T-helper 1 cell (primary cell): ENCODE measurements at places on chromosomes 5 and 9.

DNA sequence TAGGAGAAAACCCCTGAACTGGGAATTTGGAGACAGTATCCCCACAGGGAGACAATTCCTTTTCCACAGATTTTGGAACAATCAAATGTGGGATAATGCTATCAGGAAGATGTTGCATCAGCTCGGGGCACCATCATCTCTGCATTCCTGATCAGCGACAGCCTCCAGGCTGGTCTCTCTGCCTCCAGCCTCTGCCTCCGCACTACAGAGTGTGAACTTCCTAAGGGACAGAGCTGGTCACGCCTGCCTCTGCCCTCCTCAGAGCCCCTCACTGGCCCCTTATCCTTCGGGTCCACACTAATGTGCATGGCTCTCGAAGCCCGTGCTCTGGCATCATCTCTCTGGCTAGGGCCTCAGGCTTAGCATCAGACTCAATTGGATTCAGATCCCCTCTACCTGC is 8.6 kb downstream of the FOXI1 start:
- DNase-seq = no peak

- DNase-seq = no peak
These were observed 523.8 kb downstream of the RASEF start for GRCh38 chr9:82539146-82539545.

- DNase-seq = no peak
These were observed 2371.7 kb upstream of the C9orf72 start for GRCh38 chr9:29945012-29945411.

DNA sequence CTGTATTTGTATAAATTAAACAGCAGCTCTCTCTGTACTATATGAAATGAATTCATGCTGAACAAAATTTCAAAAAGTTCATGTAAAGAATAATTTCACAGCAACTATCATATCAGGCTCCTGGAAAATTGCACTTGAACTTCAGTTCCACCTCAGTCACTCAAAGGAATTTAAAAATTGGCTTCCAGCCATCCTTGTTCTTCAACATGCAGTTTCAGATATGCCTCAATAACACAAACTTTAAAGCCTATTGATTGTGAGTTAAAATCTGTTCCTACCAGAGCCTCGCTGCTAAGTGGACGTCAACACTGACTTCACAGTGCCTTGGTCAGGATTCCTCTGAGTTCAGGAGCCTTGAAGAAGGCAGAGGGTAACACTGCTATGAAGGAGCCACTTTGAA is 418.7 kb upstream of the WWC1 start:
- DNase-seq = no peak

DNA sequence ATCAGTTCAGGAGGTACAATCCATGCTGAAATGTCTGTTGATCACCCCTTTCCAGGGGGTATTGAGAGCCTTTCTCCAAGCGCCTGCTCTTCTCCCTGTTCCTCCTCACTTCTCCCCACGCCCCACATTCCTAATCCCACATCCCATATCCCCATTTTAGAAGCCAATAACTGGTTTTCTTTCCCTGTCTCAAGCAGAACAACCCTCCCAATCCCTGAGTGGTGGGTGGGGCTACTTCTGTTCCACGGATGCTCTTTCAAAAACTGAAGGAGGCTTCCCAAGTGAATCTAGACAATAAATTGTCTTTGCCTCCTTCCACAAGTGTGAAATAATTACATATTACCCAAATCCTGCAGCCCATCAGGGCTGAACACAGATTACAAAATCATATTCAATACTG is 77.0 kb upstream of the SEMA6A start:
- DNase-seq = no peak

GRCh38 chr9:34490360-34490759 is 31.8 kb downstream of the DNAI1 start:
- DNase-seq = no peak

- DNase-seq = no peak
These were observed 56.3 kb downstream of the ST8SIA4 start for GRCh38 chr5:100846772-100847171.

- no peak for DNase-seq
These were observed 115.7 kb downstream of the TLE1 start for GRCh38 chr9:81573415-81574321.

DNA sequence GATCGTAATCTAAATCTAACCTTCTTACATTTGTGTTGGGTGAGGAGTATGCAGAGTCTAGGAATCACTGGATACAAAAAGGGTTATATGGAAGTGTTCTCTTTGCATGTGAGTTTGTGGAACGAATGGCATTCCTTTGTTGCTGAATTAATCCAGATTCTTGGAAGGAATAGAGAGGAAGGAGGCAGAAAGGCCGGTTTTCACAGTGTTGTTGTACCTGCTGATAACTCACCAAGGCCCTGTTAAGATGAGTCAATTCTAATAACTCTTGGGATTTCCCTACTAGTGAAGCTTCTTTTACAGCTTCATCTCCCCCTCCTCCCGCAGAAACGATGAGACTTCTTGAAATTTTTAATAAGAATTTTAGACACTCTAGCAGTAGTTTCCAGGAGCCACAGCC is 84.0 kb downstream of the ZSWIM6 start:
- no peak for DNase-seq

- DNase-seq = no peak
These were observed 3.0 kb downstream of the F2R start for GRCh38 chr5:76718880-76719279.

GRCh38 chr9:27176971-27177370 is 67.9 kb downstream of the TEK start:
- no peak for DNase-seq
